ENCODE measurements at places on chromosomes 16 and 17.

DNA sequence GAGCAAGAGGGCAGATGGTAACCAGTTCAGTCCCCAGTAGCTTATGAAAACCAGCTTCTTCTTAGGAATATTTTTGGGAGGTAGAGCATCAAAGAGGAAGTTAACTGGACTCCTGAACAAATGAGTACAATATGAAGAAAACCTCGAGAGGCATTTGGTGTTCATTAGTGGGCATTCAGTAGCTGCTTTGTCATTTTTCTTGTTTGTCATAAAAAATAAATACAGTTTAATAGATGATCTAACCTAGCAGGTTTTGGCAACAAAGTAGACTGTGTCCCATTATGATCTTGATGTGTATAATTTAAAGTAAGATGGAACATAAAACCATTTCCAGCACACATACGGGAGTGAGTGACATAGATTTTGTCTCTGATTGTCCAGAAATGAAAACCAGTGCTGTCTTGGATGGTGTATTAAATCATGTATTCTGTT is 173.1 kb downstream of the HS3ST3A1 start:
- DNase-seq, result no peak

GRCh38 chr16:19266774-19267173 is 18.8 kb upstream of the CLEC19A start:
- no peak for DNase-seq

GRCh38 chr17:64505340-64506200 is 519 bp downstream of the DDX5 start:
- DNase-seq, result peak; percentile 49

DNA sequence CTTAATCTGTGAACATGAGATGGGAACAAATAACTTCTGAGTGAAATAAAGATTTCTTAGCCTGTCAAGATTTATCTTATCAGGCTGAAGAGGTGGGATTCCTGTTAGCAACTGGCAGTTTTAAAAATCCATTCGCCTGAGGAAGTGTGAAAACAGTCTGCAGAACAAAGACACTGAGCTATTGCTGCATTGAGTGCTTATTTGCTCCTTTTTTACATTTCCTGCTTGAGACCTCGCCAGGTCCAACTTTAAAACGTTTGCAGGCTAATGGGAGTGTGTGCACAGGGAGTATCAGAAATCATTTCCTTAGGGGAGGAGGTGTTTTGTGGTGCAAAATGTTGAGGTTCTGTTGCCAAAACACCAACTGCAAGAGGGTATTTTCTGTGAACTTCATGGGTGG is 957.8 kb upstream of the RBFOX1 start:
- DNase-seq, result no peak

DNA sequence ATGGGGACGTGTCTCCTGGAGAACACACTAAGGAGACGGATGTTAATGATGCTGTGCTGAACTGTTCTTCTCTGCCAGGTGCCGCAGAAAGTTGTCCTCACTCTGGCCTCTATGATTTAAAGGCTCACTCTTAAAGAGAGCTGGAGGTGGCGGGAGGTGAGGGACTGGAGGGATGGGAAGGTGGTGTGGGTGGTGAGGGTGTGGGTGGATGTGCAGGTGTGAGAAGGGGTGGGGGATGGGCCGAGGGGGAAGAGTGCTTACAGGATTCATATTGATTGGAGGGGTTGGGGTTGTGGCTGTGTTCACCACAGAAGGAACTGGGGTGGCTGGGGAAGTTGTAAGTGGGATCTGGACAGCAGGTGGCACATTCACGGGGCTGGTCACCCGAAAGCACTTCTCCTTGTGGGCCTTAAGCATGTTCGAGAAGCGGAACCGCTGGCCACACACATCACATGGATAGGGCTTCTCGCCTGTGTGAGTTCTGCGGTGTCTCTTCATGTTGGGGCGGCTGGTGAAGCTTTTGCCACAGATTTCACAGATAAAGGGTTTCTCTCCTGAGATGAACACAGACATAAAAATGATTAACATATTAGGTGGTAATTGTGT is 63.6 kb downstream of the ZNF652 start:
- DNase-seq, result no peak

GRCh38 chr17:17609121-17609520 is 17.6 kb upstream of the PEMT start:
- no peak for DNase-seq

DNA sequence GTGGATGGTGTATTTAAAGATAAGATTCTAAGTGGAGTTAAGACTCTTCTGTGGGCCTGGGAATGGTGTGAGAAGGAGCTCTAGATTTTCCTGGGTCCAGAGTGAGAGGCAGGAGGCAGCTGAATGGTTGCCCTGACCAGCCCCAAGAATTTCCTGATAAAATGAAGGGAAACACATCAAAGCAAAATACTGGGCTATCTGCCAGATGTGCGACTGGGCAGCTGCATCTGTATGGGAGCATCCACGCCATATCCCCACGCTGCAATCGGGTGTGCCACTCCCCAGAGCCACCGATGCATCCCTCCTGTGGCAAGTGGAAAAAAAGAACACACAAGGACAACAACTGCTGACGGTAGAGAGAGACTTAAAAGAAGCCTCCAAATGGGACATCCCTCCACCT is 84.3 kb upstream of the COX10 start:
- no peak for DNase-seq

DNA sequence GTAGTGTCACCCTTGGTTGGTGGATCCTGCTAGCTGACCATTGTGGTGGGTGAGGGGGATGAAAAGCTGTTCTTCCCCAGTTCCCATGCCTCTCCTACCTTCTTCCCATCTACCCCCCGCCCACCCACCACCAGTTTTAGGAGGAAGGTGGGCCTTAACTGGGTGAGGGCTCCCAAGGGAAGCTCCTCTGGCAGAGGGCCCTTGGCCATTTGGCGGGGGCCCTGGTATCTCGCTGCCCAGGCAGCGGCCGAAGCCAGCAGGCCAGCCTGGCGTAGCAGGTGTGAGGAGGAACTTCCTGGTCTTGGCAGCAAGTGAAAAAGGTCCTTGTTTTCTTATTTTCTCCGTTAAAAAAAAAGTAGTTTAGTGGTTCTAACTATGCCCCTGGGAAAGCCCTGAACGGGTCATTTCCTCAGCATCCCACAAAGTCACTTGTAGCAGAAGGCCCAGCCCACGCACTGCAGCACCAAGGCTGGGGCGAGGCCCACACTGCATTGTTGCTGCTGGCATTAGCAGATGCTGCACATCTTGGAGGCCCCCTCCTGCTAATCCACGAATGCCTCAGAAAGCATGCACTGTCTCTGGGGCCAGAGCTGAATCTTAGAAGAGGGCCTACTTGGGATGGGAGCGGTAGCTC is 72.5 kb downstream of the MPRIP start:
- DNase-seq, result no peak

GRCh38 chr16:68954911-68955635 is 111.7 kb downstream of the TANGO6 start:
- no peak for DNase-seq

GRCh38 chr17:42407289-42407836 is 15.7 kb downstream of the CAVIN1 start:
- DNase-seq, result peak; percentile 67

DNA sequence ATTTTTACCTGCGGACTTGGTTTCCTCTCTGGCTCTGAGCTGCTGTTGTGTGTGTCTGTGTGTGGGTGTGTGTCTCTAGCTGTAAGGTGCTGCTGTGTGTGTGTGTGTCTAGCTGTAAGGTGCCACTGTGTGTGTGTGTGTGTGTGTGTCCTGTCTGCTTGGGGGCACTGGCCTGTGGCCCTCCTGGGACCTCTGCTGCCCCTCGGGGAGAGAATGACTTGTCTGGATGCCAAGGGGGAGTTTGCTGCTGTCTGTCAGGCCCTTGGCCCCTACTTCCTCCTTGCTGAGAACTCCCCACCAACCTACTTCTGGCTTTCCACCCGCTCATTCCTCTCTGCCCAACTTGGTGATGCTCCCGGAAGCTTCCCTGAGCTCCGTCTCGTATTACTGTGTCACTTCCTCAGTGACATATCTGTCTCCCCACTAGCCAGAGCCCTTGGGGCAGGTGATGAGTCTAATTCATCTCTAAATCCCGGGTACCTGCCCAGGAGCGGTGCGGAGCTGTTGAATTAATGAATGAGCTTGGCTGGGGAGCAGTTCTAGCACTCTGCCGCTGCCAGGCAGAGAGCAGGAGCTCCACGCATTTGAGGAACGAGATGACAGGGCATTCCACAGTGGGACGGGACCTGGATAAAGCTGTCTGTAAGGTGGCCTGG is 3.5 kb upstream of the LASP1NB start:
- no peak for DNase-seq

DNA sequence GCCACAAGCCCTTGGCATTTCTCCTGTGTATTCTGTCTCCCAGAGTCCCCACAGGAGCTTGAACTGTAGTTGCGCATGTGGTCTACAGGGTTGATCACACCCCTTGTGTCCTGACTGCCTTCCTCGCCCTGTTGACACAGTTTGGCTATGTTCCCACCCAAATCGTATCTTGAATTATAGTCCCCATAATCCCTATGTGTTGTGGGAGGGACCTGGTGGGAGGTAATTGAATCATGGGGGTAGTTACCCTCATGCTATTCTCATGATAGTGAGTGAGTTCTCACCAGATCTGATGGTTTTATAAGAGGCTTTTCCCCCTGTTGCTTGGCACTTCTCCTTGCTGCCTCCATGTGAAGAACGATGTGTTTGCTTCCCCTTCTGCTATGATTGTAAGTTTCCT is 21.2 kb downstream of the ADAD2 start:
- no peak for DNase-seq

GRCh38 chr16:5903153-5903552 is 805.6 kb upstream of the EEF2KMT start:
- no peak for DNase-seq

DNA sequence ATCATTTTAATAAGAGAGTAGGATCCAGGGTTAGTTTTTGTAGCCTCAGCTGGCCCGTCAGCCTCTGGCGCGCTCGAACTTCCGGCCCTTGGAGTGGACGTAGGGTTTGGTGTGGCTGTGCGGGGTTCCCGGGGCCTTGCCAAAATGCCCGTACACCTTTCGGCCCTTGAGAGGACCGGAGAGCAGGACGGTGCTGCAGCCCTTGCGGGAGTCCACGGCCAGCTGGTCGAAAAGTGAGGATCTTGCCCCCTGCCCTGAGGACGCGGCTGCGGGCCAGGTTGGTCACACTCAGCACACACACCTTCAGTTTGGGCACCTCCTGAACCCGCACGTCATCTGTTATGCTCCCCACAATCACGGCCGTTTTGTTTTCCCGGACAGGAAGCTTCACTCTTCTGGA is 42.2 kb upstream of the CNTNAP4 start:
- DNase-seq, result no peak

DNA sequence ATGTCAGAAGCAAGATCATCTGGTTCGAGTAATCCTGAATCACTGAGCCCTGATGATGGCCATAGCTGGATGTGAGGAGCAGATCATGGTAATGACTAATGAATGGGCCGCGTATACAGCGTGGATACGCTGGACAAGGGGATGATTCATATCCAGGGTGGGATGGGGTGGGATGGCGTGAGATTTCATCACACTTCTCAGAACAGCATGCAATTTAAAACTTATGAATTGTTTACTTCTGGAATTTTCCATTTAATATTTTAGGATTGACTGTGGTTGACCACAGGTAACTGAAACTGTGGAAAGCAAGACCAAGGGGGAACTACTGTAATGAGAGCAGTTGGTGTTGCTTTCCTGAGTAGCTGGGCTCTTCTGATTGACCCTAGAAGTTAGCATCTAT is 225.5 kb downstream of the STX8 start:
- DNase-seq, result peak; percentile 23

DNA sequence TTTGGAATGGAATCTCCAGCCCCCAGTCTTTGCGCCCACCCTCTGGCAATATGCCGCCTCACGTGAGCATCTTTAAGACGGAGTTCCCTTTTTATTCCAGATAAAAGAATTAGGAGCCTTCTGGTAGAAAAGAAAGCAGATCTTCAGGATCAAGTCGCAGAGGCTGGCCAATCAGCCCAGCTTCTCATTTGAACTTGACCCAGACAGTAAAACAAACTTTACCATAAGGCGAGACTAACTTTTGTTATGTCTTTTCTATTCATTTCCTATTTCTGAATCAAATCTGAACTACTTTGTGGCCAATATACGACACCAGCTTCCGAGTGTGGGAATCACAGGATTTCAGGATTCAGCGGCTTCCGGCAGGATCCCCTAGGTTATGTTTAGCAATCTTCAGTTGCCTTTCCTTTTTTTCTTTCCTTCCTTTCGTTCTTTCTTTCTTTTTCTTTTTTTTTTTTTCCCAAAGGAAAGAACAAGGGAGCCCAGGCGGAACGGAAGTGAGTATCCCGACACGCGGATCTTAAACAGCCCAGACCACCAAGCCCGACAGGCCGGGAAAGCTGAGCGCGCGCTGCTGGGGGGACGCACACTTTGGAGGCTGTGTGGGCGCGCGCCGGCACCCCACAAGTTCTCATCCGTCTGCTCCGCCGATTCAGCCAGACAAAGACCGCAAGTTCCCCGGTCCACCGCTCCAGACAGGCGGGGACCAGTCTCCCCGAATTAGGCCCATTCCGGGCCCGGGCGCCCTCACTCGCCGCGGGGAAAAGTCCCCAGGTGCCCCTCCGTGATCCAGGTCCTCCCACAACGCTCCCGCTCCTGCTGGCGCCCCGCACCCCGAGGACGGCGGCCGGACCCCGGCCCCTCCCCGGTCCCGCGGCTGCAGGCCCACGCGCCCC is 633 bp downstream of the TBC1D16 start:
- DNase-seq, result no peak

DNA sequence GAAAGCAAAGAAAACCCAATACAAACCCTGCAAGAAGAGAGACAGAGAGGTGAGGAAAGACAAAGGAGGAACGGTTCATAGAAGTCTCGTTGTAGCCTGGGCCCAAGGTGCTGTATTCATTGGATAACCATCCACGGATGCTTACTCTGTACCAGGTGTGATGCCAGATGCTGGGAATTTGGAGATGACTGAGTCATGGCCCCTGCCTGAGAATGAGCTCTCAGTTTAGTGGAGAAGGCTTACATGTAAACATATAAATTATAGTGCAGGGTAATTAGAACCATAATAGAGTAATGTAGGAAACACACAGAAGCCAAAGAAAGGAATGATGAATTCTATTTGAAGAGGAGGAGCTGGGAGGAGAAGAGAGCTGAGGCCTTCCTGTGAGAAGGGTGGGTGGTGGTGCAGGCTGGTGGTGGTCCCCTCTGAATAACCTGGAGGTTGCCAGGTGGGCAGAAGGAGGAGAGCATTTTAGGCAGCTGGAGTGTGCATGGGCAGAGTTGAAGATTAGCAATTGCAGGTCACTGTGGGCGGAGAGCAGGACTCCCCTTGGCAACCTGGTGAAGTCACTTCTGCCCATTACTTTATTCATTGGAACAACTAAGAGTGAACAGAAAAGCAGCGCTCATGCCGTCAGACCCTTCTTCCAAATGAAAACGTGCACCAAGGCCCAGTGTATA is 7.7 kb upstream of the ZG16 start:
- DNase-seq, result no peak

- no peak for DNase-seq
These were observed 5.7 kb downstream of the AIPL1 start for GRCh38 chr17:6429266-6429665.

DNA sequence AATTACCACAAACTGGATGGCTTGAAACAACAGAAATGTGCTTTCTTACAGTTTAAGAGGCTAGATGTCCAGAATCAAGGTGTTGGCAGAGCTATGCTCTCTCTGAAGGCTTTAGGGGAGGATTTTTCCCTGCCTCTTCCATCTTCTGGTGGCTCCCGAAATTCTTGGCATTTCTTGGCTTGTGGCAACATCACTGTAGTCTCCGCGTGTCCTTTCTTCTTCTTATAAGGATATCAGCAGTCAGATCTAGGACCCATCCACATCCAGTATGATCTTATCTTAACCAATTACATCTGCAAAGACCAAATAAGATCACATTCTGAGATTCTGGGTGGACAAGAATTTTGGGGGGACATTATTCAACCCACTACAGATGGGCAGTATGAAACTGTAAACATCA is 119.2 kb upstream of the PMFBP1 start:
- peak; percentile 6 for DNase-seq
